ENCODE measurements at places on chromosomes 12 and 14.

DNA sequence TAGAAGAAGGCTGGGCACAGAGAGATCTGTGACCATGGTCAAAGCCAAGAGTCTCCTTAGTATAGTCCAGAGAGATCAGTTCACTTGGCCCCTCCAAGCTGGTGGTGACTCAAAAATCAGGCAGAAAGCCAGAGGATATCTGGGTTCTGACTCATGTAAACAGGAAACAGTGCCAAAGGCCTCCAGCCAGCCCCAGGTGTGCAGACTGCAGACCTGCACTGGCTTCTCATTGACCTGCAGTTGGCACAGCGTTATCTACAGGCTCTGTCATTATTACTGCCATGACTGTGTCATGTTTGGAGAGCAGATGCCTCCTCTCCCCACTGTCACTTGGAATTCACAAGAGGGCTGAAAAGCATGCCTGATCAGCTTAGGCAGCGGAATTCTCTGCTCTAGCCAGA is 295.7 kb upstream of the PRKD1 start:
- DNase-seq = peak; percentile 95

GRCh38 chr12:19852100-19852855 is 413.0 kb downstream of the AEBP2 start:
- no peak for DNase-seq

DNA sequence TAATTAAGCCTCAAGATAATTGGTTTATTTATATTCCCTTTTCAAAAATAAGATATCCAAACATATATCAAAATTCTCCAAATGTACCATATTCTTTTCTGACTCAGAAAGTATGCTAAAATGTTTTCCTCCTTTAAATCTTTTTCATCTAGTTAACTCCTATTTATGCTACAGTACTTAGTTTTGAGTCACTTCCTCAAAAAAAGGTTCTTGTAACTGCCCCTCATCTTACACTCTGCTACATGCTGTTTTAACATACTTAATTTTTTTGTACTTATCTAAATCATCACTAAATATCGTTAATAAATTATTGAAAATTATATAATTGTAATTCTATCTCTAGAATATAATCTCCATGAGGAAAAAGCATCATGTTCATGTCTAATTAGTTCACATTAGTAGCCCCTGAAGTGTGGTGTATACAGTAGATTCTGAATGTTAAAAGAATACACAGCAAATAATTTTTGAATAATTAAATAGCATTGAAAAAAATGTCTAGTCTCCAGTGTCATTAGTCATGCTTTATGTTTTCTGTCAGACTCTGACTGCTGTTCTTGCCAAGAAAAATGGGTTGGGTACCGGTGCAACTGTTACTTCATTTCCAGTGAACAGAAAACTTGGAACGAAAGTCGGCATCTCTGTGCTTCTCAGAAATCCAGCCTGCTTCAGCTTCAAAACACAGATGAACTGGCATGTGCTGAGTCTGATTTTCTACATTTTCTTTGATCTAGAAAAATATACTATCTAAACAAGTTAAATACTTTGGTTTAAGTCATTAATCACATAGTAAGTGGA is 3.5 kb downstream of the KLRD1 start:
- DNase-seq = peak; percentile 76

GRCh38 chr12:3257411-3257810 is 180.2 kb downstream of the TSPAN9 start:
- DNase-seq = no peak

DNA sequence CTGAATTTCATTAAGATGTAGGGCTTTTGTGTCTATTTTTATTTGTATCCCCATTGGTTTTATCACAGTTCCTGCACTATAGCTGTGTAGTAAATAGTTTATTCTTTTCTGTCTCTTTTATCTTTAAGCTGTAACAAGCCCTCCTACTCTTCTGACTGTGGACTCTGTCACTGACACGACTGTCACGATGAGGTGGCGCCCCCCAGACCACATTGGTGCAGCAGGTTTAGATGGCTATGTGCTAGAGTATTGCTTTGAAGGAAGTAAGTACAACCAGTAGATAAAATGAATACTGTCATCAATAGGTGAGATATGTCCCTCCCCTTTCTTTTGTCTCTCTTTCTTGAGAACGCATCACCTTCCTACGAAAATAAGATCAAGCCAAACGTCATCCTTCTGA is 34.1 kb upstream of the CHPT1 start:
- DNase-seq = no peak

GRCh38 chr14:38405851-38406635 is 150.2 kb upstream of the CLEC14A start:
- DNase-seq = peak; percentile 83

DNA sequence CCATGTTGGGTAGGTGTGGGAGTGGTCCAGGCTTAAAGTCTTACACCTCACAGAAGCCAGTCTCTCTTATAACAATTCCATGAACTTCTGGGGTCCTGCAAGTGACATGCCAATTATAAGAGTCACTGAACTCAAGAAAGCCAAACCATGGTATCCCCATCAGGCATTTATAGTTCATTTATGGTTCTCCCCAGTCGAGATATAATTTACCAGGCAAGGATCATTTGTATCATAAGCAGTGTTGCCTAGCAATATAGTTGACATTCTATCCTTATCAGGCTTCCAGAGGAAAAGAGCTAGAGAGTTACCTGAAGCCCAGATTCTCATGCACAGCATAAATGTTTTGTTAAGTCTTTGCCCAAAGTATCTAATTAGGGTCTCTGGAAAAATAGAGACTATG is 8.1 kb downstream of the JKAMP start:
- no peak for DNase-seq

- peak; percentile 58 for DNase-seq
These were observed 194.1 kb downstream of the ANO6 start for GRCh38 chr12:45409966-45410365.

DNA sequence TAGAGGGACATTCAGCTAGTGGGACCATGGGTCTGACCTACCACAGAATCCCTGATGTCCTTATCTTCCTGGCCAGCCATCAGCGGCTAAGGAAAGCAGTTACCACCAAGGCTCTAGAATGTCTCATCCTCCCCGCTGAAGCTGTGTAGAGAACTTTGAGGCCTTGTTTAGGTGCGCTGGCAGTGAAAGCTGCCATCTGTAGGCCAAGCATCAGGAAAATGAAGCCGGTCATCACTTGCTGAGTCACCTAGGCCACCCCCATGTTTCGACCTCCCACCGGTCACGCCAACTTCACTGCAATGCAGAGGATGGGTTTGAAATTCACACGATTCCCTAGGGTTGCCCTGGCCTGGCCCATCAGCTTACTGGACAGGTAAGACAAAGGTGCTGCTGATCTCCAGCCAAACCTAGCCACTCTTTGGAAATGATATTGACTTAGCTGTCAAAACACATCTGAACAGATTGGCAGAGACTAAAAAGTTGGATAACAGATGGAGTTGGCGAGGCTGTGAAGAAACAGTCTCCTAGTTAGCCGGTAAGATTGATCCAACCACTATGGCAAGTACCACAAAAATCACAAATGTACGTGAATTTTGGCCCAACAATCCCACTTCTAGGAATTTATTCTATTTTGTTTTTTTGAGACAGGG is 52.0 kb downstream of the NOS1 start:
- no peak for DNase-seq

- DNase-seq = no peak
These were observed 158.2 kb downstream of the NUAK1 start for GRCh38 chr12:105980533-105980932.

GRCh38 chr12:111469401-111469800 is 63.7 kb downstream of the SH2B3 start:
- peak; percentile 59 for DNase-seq

DNA sequence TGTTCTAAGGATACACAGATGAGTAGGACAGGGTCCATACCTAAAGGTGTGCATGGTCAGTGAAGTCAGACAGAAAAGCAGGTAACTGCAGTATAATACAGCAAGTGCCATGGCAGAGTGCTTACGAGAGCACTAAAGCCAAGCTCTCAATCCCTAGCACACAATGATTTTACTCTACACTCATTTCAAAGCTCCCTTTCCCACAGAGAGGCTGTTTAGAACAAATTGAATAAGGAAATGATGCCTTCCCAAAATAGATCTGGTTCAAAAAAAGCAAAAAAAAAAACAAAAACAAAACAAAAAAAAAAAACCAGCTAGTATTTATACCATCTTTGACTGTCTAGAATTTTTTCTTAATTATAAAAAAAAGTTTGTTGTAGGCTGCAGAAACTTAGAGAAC is 74.1 kb downstream of the HECTD4 start:
- no peak for DNase-seq

- peak; percentile 31 for DNase-seq
These were observed 99.8 kb downstream of the PTGER2 start for GRCh38 chr14:52413729-52414408.

DNA sequence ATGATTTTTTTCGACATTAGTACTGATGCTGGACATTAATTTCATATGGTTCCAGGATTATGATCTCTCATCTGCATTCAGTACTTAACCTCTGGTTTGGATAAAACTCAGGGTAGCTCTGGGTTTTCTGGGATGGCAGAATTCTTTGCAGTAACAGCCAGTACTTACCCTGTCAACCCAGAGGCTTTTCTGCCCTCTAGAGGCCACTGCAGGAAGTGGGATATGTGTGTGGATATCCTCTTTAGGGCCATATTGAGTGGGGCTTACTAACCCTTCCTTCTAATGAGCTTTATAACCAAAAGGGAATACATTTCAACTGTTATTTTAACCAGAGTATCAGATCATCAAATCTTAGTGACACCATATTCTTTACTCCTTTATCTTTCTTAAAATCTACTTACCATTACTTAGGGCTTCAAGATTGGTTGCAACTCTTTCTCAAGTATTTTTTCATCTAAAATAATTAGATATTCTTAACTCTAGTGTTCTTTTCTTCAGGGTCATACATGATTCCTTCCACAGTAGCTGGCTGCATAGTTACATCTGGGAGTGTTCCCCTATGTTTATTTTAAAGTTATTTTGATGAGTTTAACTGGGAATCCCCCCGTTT is 488.0 kb upstream of the STXBP6 start:
- DNase-seq = peak; percentile 3

DNA sequence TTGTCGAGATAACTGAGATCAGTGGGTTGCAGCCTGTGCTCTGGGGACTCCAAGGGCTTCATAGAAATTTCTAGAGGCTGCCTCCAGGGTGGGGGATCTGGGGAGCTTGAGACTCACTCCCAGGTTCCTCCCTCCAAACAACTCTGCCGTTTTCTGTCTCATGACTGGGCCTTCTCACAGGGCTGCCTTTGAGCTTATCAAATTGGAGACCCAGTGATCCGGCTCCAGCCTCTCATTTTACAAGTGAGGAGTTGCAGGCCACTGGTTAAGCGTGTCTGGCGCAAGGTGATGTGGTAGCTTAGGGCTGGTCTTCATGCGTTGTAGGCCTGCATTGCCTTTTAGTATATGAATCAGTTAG is 85.8 kb downstream of the SLC25A47 start:
- no peak for DNase-seq

- no peak for DNase-seq
These were observed 404.4 kb upstream of the CCDC196 start for GRCh38 chr14:66081594-66082376.

- DNase-seq = peak; percentile 98
These were observed 170.1 kb upstream of the PWP1 start for GRCh38 chr12:107515446-107515958.

DNA sequence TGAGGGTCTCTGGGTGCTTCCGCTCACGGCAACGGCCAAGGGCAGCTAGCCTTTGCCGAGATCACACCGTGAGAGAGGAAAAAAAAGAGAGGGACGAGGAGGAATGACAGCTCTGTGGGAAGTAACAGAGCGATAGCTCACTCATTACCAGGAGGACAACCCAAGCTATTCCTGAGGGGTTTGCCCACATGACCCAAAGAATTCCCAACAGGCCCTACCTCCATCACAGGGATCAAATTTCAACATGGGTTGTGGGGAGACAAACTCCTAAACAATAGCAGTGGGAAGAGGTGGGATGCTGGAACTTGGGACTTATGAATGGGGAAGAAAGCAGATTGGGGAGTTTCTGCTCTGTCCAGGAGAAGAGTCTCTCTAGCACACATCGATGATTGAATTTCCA is 180.6 kb downstream of the LRRK2 start:
- DNase-seq = no peak

DNA sequence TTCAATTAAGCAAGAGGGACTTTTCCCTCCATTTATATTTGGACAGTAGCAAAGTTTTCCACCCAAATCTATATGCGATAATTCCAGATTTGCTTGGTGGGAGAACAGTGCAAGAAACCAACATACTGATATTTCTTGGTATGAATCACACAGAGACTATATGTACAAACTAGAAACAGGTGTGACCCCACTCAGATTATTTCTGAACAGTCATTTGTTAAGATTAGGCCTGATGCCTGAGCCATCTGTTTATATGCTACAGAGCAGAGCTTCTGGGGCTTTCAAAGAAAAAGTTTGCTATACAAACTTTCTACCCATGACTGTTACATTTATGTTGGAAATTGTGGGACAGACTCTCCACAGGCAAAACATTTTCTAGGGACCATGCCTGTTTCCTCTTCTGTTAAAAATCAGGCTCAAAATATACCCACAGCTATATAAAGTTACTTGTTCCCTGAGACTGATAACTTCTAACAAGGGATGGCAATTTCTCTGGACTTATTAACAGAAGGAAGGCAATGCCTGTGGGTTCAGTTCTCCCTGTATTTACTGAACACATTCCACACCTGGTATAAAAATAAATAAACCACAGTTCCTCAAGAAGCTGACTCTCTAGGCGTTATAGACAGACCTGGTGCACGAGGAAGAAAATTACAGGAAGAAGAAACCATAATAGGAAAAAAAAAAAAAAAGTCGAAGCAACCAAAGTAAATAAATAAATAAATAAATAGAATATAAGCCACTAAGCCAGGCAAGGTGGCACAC is 8.0 kb downstream of the PTPN21 start:
- DNase-seq = peak; percentile 19

DNA sequence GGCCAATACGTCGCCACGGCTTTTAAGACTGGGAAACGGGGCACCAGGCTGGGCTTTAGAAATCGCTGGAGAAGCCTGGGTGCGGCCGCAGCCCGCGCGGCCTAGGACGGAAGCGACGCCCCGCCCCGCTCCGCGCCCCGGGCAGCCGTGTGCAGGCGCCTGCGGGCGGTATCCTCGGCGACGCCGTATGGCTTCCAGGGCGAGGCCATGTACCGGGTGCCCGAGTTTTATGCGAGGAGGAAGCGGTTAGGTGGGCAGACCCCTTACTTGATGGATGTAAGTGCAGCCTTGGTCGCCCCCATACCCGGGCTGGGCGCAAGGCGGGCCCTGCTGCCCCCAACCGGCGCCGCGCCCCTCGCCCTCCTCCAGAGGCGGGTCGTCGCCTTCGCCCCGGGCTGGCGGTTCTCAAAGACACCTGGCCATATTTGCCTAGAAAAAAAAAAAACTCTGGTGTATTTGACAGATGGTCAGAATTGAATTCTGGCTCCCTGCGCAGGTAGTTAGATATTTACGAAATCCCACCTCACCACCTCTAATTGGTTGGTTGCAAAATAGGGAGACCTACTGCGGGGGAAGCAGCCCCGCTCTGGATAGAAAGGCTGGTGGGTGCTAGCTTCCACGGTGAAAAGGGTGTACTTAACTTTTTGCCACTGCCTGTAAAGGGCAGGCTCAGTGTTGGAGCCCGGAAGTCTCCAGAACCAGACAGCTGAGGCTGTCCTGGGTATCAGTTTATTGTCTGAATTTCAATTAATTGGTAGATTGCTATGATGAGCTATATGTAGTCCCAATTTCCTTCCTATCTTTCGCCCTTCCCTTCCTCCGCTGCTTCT is at the start of gene PPP1R36:
Gene PPP1R36 (plus strand): TSS at position 171 of the 830 bp plus-strand sequence. CDS start 37 bp downstream, at position 208.
- no peak for DNase-seq

Measured in iris pigment epithelial cell (primary cell).